ENCODE measurements at places on chromosomes 7 and 10.

DNA sequence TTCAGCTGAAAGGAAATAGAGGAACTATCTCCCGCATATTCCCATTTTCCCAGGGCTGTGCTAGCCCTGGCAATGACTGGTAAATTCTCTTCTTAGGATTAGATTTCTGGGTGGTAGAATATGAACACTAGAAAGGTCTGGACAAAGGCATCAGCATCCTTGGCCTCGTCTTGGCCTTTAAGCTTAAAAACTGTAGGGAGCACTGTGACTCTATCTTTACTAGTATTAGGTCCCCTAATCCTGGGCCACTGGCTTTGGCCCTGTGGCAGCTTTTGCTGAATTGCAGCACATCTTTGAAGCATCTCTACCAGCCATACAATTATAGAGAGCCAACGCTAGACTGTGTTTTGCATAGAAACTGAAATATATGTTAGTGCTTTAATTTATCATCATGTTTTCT is 41.5 kb upstream of the EBLN1 start:
- peak; percentile 16 for DNase-seq

- DNase-seq = no peak
These were observed 492.5 kb downstream of the XPNPEP1 start for GRCh38 chr10:109430799-109431198.

DNA sequence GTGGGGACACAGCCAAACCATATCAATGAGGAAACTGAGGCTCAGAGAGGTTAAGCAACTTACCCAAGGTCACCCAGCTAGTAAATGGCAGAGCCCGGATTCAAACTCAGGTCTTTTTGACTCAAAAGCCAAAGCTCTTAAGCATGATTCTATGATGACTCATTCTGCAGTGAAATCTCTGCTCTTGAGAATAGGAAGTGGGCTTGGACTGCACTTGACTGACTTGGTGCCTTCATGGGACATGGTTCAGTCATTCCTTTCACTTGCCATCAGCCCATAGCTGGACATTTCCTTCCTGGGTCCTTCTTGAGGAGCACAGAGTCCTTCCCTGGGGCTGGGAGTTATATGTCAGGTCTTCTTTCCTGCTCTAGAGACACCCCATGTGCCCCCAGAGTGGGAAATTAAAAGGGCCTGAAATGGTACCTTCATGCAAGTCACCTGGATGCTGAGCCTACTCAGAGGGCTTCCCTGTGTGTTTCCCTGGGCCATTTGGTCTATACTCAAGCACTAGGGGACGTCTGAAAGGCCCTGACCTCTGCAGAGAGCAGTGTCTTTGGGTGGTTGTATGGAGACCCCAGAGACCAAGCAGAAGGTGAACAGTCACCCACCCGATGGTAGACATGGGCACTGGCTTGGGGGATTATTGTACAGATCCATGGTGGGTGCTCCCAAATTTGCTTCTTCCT is 62.4 kb upstream of the SDK1 start:
- no peak for DNase-seq

DNA sequence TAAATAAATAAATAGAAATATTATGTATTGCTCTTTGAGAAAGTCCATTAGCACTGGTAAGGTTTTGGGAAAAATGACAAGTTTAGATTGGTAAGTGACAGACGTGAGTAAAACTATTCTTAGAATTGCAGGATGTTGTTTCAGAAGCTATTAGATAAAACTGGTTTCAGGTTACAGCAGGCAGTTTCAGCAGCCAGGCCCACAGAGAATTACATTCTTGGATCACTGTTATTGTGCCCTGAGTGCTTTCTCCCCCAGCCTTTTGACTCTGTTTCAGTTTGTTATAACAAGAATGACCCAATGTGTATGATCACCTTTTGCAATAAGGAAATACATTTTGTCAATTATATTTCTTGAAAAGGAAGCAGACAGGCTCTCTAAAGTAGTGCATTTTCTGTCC is 86.5 kb downstream of the DKK1 start:
- peak; percentile 36 for DNase-seq

DNA sequence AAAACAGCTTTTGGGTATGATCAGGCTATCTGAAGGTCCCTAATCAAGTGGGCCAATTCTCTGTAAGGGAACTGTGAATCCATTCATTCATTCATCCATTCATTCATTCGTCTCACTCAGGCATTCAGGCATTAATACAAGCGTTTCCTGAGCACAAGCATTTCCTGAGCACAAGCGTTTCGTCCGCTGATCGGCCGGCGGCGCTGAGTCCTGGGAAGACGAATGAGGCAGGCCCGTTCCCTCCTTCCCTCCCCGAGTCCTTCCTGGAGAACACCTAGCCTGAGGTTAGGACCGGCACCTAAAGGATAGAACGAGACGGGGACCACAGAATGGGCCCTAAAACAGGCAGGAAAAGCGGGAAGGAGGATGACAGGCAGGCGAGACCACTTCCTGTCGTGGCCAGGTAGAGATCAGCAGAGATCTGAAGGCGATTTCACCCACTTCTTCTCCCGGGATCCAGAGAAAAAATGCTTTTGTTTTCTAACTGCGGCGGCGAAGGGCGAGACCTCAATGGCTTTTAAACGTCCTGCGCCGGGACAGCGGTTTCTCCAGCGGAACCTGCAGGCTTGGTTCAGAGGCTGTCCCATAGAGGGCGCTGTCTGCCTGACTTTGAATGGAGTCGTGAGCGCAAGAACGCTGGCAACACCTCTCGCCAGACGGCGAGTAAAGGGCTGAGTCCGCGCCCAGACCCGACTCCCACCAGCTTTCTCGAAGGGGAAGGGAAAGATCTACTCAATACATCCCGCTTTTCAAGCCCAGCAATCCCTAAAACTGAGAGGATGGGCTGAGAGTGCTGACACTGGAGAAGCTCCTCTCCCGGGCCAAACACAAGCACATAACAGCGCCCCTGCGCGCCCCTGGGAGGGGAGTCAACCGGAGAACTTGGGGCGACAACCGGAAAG is 2.9 kb upstream of the HMX3 start:
- peak; percentile 78 for DNase-seq

- peak; percentile 38 for DNase-seq
These were observed 4.8 kb downstream of the FSCN3 start for GRCh38 chr7:127598318-127598717.
